Femur (tissue), 1 donor: ENCODE measurements at places on chromosomes 7 and 10.

DNA sequence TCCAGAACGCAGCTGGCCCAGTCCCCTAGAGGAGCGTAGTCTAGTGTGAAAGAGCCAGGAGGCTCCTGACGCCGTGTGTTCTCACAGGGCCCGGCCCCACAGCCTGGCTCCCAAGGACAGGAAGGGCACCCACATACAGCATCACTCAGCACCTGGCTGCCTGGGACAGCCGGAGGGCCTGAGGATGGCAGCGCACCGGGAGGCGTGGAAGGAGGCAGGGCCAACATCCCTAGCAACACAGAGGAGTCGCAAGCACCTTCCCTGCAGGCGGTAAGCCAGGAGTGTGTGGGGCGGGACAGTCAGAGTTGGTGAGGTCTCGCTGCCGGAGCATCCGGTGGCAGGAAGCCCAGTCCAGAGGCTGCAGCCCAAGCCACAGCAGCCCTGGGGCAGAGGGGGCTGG, 125.8 kb downstream of the MAD1L1 start:
- peak; percentile 85 for DNase-seq

- DNase-seq, result no peak
Measured at GRCh38 chr7:129865093-129865924, 87.5 kb downstream of the UBE2H start.

DNA sequence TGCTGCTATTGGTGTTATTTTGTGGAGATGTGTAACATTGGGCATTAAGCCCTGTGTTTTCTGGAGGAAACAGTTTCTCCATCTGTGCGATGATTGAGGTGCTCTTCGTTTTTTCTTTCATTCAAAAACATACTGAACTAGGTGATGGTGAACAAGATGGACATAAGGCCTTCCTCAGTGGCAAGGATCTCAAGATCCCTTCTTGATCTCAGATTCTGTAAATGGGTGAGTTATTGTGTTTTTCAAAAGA, 759 bp upstream of the ELAPOR2 start:
- DNase-seq, result no peak

DNA sequence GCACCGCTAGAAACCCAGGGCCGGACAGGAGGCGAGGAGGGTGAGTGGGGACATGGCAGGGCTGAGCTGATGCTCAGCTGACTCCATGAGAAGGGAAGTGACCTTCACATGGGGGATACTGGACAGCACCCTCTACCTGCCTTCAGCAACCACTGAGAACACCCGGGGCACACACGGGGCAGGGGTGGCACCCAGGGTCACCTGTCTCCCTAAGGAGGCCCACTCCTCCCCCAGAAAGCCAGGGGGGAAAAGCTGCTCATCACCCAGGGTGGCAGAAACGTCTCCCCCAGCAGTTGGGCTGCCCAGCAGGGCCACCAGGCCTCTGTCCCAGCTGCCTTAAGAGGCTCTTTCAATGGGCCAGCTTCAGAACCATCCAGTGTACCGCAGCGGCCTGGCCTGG, 159.7 kb downstream of the RNF216 start:
- DNase-seq, result no peak

DNA sequence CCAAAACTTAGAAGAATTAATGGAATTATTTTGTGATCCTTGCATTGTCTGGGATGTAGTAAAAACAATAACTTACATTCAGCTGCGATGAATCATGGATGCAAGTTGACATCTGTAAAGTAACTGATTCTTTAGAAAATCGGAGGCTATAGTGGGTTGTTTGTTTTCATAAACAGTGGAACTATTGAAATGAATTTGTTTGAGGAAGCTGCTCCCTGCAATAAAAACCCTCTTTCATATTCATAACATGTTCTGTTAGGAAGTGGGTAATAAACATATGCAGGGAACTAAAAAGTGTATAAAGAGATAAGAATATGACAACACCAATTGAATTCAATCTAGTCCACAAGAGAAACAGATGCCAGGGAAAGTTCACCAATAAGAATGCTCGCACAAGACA, 53.6 kb downstream of the AGMO start:
- no peak for DNase-seq

GRCh38 chr7:47188136-47188535, 393.8 kb downstream of the TNS3 start:
- no peak for DNase-seq

GRCh38 chr7:70638158-70639107, 493.5 kb upstream of the GALNT17 start:
- DNase-seq, result no peak

DNA sequence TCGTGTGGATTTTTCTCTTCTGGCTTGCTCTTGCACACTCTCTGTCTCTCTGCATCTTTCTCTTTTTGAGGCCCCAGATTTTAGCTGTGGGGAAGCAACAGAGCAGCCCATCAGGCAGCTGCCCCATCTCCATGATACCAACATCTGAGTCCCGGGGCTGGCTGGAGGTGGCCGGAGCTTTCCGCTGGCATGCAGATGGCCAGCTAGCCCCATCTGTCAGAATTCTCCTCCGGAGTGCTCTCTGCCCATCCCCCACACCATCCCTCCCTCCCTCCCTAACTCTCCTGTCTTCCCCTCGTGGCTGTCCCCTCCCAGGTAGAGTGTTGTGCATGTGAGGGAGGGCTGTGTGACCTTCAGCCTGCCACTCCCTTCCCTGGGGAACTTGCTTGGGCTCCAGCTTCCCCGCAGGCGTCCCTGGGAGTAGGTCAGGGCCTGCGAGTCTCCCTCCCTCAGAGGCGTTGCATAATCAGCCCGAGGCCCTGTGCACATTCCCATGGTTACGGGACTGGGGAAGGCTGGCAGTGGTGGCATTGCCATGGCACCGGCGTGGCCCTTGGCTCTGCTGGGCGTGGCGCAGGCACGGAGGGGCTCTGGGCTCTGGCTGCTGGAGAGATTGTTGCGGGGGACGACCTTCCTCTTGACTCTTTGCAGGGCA, 24.7 kb downstream of the GHRHR start:
- no peak for DNase-seq

DNA sequence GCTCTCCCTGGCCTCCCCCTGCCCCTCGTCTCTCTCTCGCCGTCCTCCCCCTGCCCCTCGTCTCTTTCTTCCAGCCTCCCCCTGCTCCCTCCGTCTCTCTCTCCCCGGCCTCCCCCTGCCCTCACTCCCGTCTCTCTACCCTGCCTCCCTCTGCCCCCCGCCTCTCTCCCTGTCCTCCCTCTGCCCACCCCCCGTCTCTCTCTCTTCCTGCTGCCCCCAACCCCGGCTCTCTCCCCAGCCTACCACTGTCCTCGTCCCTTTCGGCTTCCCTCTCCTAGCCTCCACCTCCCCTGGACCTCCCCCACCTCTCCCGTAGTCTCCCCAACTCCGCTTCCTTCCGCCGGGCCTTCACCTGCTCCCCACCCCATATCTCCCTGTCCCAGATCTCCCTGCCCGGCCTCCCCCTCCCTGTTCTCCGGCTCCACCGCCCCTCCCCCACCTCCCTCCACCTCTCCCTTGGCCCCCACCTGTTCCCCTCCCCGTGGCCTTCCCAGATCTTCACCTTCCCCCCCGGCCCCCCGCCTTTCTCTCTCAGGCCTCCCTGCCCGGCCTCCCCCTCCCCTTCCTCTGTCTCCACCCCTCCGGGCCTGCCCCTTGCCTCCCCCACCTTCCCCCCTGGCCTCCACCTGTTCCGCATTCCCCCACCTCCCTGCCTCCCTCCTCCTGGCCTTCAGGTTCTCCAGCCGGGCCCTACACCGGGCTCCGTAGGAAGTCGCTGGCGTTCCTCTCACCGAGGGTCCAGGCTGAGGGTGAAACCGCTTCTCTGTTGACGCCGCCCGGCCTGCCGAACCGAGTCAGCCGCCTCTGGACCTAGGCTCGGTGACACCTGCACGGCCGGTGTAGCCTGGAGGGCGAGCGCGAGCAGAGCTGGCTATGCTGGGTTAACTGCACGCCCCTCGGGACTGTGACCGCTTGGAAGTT, 1.2 kb downstream of the GET4 start:
- DNase-seq, result no peak

DNA sequence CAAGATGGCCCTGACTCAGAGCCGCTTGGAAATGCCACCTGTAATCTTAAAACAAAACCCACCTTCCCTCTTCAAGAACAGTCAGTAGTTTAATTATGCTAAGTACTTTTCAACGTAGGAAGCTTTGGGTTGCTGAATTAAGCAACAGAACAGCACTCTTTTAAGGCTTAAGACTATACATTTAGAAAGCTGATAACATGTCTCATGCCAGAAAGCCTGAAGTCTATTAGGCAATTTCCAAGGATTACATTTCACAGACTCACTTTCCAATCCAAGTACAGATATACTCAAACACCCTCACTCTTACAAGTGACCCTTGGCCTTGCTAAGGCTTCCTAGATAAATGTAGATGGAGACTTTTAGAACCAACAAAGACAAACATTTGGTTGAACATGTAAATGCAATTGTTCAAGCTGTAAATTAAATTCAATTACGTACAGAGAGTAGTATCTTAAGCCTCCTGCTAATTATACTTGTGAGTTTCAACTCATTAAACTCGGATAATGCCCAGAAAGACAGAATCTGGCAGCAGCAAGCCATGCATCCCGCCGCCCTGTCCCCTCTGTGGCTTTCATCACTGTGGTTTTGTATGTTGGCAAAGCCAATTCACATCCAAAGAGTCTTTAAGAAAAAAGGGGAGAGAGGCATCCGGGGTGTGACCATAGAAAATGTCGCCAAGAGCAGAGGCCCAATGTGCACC, 283.1 kb upstream of the NRP1 start:
- no peak for DNase-seq

- no peak for DNase-seq
Measured at GRCh38 chr7:22241805-22242390, 115.1 kb downstream of the RAPGEF5 start.

GRCh38 chr7:128105228-128106022, 74.2 kb upstream of the LRRC4 start:
- no peak for DNase-seq

GRCh38 chr7:103811997-103812396, 177.5 kb downstream of the RELN start:
- DNase-seq, result no peak

DNA sequence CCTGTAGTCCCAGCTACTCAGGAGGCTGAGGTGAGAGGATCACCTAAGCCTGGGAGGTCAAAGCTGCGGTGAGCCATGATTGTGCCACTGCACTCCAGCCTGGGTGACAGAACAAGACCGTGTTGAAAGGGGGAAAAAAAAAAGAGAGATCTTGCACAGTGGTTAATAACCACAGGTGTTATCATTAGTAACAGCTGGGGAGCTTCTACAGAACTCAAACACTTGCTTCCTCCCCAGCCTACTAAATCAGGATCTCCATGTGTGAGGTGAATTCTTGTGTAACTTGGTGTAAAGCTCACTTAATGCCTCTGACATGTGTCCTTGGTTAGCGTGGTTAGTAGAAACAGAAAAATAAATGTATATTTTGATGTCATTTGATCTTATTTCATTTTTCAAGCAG, 43.9 kb upstream of the BMS1 start:
- DNase-seq, result no peak

DNA sequence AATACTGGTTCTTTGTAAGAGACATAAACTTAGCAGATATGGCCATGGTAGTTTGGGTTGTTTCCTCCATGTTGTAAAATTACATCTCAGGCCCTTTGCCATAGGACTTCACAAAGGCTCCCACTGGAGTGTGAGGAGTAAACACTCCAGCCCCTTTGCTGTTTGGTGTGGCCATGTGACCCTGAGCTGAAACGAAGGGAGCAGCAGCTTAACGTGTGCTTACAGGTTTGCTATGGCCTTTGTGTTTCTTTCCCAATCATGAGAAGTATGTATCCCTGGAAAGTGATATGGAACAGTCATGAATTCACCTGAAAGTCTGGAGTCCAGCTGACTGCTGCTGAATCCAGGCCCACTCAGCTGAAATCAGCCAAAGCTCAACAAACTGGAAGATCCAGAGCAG, 23.8 kb upstream of the SFTPA1 start:
- DNase-seq, result no peak

DNA sequence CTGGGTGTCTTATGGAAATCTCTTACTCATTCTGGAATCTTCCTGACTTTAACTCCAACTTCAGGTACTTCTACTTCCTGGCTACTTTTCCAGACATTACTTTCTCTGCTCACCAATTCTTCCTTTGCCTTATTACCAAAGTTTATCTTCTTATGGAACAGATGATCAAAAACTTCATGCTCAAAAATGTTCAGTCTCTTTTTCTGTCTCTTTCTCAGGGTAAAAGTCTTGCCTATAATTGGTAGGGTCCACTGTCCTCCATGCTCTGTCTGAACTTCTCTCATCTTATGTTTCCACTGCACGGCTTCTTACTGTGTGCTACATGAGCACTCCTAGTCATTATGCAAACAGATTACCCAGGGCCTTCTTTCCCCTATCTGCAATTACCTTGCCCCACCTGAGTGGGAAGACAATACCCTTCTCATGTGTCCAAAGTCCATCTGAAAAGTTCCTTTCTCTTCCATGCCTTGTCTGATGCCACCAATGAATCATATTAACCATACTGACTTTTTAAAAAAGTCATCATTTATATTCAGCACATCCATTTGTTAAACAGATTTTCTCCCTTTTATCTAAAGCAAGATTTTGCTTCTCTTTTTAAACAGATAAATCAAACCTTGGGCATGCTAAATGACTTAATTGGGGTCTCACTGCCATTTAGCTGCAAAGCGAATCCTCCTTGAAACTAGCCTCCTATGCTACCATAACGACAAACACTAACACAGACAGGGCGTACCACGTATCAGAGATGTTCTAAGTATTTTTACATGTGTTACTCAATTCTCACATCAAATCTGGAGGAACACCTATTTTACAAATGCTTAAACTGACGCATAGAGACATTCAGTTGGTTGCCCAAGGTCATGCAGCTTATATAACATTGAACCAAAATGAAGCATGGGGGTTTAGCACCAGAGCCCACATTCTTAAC, 48.8 kb downstream of the SEMA3C start:
- no peak for DNase-seq

- DNase-seq, result peak; percentile 47
Measured at GRCh38 chr10:114174695-114175188, 739 bp upstream of the CCDC186 start.

GRCh38 chr7:70408891-70409290, 723.1 kb upstream of the GALNT17 start:
- DNase-seq, result no peak

DNA sequence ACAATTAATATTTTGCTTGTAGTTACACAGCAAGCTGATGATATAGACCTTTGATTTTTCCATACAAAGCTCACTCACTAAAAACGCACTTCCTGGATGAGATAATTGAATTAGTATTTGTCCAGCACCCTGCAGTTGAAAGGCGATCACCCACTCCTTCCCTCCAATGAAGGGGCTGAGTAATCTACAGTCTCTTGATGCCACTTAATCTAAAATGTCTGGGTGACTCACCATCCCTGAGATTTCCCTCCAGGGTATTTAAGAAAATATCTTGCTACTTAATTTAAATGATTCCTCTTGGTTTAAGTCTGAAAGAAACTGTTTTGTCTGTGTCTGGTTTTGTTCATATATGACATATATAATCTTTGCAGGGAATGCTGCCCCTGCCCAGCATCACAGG, 515.3 kb downstream of the GRID1 start:
- no peak for DNase-seq

GRCh38 chr10:18647945-18648344, 3.4 kb downstream of the NSUN6 start:
- no peak for DNase-seq

- DNase-seq, result no peak
Measured at GRCh38 chr7:37037286-37037685, 313.0 kb upstream of the AOAH start.
